RCC 7860 (cell line): ENCODE measurements at places on chromosomes 2 and 18.
A peak's percentile ranks its signal among the peaks of the same experiment; 100 is the strongest.

DNA sequence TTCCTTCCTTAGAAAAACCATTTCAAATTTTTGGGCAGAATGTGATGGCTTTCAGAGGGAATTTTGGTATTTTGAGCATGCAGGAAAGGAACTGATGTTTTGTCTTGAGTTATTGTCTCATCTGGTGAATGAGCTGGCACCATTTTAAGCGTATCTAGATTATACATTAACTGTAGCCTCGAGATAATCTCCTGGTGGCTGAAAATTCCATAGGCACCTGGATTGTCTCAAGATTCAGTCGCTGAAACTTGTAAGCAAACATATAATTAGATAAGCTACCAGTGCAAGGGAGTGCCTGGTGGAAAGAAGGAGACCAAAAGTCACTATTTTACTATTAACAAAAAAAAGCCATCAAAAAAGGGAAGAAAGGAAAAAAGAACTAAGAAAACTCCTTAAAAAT, 687.8 kb upstream of the DDX18 start:
- no peak for DNase-seq

DNA sequence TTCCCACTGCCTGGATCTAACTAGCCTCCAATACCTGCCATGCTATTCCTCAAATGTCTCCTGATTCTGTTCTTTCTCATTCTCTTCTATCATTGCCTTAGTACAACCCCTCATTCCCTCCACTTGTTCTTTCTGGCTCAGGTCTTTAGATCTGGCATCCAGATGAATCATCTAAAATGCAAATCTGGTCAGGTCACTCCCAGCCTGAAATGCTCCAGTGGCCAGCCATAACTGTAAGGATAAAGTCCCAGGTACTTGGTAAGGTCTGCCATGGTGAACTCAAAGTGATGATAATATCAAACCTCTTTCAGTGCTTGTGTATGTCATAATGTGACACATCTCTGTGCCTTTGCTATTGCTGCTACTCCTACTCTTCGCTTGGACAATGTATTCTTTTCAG, 2.9 kb upstream of the SNRNP27 start:
- DNase-seq: no peak

DNA sequence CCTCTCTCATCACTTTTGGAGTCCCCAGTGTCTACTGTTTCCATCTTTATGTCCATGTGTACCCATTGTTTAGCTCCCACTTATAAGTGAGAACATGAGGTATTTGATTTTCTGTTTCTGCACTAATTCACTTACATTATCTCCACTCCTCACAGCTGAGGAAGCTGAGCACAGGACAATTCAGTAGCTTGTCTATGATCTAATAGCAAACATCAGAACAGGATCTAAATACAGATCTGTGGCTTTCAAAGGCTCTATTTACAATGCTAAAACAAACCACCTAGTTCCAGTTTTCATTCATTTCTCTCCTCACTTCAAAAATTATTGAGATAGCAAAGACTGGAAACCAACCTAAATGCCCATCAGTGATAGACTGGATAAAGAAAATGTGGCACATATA, 52.0 kb upstream of the DDX18 start:
- no peak for DNase-seq

DNA sequence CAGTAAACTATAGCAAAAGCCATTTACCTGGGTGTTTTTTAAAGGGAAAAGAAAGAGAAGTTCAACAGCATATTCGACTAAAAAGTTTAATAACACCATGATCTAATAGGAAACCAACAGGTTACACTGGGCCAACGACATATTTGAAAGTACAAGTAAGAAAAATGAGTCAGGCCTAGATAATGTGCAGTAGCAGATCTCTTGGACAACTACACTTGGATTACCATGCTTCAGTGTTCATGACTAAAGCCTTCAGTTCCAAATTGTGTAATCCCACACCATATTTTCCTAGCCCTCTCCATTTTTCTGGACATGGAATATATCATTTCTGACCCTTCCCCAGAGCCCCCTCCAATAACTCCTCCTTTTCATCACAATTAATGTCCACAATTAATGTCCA, 39.1 kb upstream of the FIGN start:
- peak; percentile 97 for DNase-seq

DNA sequence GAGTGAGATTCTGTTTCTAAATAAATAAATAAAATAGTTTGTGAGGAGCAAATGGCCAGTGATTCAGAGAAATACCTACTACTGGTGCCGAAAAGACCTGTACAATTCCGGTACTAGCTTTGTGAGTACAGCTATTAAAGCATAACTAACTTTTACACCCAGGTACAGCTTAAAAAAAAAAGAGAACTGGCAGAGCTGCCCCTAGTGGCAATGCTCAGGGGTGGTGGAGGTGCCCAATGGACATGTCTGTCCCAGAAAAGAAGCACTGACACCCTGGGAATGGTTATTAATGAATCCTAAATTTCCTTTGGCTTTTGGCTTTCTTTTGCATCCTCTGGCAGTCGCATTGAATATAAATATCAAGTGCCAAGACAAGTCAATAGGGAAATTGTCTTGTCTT, 87.0 kb downstream of the LIPG start:
- no peak for DNase-seq

DNA sequence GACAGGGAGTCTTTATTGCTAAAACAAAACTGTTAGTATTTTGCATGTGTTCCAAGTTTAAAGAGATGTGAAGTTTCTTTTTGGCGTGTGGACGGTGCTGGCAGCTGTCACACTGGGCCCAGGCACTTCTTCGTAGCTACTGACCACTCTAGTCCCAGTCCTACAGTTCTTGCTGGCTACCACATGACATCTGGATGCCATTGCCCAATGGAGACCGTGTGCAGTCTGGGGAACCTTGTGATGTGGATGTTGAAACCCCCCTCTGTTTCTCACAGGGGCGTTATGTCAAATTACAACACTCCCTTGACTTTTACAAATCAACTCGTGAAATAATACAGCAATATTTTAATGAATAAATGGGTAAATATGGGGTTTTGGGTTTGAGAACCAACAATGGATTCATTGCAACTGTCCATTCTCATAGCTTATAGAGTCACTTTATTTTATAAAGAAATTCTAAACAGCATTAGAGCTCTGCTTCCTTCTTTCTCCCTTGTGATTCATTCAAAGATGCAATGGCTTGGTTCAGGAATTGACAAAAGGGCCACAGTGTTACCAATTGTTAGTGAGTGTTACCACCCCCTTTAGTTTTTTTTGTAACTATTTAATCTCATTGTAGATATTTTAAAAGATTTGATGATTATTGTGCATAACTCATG, 1.2 kb downstream of the GPD2 start:
- no peak for DNase-seq

- no peak for DNase-seq
Measured at GRCh38 chr18:13835202-13835601, 11.3 kb downstream of the MC5R start.

DNA sequence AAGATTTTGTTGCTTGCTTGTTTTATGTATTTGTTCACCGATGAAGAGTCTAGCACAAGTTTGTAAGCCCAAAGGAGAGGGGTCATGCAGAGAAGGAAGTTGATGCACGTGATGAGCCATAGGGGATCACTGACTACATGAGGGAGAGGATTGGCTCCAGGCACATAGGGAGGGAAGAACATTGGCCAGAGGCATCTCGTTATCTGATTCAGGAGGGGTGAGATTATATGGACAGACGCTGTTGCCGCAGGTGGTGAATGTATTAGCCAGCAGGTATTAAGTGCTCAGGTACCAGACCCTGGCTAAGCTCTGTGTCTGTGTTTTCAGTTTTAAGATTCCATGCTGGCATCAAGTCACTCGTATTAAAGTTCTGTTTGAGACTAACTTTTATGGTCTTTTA, 91.8 kb upstream of the CHST9 start:
- DNase-seq: no peak

DNA sequence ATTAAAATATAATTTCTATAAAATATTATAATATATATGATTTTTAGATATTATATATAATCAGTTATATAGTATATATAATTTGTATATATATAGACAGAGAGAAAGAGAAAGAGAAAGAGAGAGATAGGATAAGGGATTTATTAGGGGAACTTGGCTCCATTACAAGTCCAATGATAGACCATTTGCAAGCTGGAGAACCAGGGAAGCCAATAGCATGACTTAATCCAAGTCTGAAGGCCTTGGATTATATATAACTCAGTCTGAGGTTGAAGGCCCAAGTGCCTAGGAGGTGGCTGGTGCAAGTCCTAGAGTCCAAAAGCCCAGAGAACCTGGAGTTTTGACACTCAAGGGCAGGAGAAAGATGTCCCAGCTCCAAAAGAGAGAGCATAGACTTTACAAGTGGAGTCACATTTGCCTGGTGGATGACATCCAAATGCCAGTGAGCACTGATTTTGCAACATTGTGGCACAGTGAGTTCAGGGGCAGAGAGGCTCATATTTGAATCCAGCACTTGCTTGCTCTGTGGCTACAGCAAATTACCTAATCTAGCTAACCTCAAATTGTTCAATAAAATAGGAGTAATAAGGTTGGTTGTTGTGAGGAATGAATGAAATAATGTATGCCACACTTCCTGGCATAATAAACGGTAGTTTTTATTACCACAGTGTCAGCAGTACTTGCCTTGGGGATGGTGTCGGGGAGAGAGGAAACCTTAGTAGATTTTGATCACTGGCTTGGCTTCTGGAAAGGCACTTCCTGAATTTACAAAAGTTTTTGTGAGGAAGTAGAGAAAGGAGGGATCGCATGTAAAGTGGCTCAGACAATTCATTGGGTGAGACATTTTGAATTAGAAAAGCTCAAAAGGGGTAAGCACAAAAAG, 69.6 kb upstream of the CD28 start:
- no peak for DNase-seq

GRCh38 chr18:56000041-56000440, 412.0 kb upstream of the TCF4 start:
- no peak for DNase-seq

DNA sequence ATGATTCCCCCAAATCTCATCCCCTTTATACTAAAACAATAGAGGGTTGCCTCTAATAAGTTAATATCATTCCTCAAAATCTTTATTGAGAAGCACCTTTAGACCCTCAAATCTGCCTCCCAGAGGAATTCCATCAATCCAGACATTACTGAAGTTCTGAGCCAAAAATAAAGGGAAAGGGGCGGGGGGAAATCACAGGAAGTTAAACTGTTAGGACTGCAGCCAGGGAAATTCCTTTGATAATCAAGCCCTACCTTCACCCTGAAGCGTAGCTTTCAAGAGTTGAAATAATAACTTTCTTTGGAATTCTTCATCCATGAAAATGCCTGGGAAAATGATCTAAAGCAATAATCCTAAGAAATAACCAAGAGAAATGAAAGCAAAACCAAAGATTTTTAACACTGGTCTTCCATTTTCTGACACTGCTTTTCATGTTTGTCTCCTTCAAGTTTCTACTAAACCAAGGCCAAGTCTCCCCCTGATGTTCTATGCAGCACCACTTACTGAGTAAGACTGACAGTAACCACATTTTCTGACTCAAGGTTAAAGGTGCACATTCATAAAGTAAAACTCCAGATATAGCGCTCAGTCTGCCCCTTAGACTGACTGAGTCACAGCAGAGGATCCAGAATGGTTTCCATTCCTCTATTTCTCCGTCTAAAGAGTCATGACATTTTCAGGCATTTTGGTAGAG, 78.2 kb downstream of the TCF4 start:
- DNase-seq: peak; percentile 93

DNA sequence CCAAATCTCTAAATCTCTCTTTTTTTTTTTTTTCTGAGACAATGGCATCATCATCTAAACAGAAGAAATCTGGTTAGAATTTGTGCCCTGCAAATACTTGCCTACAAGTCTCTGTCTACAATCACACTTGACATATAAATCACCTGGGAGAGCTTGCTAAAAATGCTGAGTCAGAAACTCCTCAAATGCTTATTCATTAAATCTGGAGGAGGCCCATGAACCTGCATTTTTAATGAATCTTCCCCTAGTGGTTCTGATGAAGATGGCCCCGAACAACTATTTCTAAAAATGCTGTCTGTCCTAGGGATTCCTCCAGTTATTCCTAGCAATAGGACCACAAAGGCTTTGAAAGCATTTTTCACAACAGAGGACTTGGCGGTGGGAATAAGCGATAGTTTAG, 1.6 kb upstream of the CSRNP3 start:
- DNase-seq: no peak

- no peak for DNase-seq
Measured at GRCh38 chr2:50875561-50875960, 156.4 kb downstream of the NRXN1 start.

GRCh38 chr2:146437712-146438111, 1407.1 kb upstream of the ACVR2A start:
- DNase-seq: no peak

- no peak for DNase-seq
Measured at GRCh38 chr2:179545024-179545423, 280.4 kb upstream of the SESTD1 start.

DNA sequence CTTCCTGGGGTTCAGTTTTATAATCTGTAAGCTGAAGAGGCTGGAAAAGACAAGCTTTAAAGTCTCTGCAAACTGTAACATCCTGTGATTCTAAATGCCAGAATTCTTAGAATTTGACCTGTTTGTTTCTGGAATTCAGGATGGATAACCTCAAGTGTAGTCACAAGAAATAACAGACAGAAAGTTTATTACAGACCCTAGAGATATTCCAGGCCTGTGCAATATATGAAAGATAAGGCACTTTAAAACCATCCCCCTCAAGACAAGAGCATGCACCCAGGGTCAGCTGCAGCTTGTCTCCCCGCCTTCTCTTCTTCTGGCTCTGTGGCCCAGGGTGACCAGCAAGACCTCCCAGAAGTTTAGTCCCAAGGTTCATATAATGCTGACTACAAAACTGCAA, 298.7 kb upstream of the ACVR2A start:
- no peak for DNase-seq

DNA sequence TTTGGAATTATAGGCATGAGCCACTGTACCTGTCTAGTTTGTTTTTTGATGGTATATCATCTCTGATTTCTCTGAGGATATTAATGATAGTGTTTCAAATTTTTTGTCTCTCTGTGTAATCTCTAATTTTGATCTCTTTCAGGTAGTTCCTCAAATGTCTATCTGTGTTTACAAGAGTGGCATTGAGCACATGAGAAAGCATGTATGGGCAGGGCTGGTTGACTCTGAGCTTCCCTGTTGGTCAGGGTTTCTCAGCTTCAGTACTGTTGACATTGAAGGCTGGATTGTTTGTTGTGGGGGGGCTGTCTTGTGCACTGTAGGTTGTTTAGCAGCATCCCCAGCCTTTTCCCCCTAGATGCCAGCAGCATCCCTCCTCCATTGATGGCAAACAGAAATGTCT, 79.9 kb downstream of the TMEM247 start:
- no peak for DNase-seq

- no peak for DNase-seq
Measured at GRCh38 chr2:194301946-194302345, 1355.1 kb upstream of the SLC39A10 start.

- DNase-seq: no peak
Measured at GRCh38 chr2:164669291-164669690, 48.0 kb upstream of the GRB14 start.

DNA sequence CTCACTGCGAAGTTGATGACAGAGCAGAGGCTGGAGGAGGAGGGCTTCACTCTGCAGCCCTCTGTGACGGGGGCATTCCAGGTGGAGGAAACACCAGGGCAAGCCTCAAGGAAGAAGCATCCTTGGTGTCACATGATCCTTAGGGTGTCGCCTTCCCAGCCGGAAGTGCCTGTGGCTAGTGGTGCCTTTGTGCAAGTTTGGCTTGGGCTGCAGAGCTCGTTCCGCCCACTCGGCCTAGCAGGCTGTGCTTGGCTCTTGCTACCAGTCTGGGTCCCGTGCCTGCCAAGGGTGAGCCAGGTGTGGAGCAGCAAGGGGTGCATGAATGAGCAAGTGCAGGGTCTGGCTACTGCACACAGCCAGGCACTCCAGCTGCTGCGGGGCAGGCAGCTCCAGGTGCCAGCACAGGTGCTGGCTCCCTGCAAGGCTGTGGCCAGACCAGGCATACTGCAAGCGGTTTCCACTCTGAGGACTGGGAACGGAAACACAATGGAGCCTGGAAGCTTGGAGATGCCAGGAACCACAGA, 325.3 kb upstream of the SMIM21 start:
- no peak for DNase-seq
